ENCODE measurements at places on chromosomes 13 and 19. TPM values are rescaled to one million over a fixed set of nuclear protein-coding genes. Genes with fewer than 3 reads are reported as not detected.

Gene KLF1
- total RNA-seq = 0.39 TPM

Gene PRR36
- 0.09 TPM for total RNA-seq

Gene TGDS
- 10.4 TPM for total RNA-seq

Gene ZNF527
- total RNA-seq = 9.0 TPM

Data from aorta (tissue), 5 donors.